ENCODE measurements at places on chromosomes 7 and 10.
A peak's percentile ranks its signal among the peaks of the same experiment; 100 is the strongest.

- no peak for DNase-seq
Observed at GRCh38 chr10:43391496-43391895, 17.5 kb downstream of the HNRNPF start.

- DNase-seq, result no peak
Observed at GRCh38 chr10:123297175-123297574, 143.0 kb downstream of the BUB3 start.

DNA sequence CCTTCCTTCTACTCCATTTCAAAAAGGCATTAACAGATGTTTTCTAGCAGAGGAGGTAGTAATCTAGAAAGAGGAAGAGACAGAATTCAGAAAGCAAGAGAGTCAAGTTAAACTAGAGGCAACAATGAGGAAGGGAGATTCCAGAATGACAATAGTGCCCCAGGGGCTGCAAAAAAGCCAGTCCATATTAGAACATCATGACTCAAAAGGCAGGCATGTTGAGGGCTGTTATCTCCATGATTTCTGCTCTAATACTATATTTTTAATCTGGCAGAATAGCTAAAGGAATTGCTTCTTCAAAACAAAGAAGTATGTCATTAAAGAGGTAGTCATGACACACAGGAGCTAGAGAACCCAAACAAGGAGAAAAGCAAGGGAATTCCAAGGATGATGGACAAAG, 599.6 kb downstream of the INHBA start:
- DNase-seq, result no peak

- DNase-seq, result no peak
Observed at GRCh38 chr7:4604456-4604940, 77.6 kb upstream of the FOXK1 start.

- no peak for DNase-seq
Observed at GRCh38 chr7:42253316-42253715, 16.3 kb upstream of the GLI3 start.

DNA sequence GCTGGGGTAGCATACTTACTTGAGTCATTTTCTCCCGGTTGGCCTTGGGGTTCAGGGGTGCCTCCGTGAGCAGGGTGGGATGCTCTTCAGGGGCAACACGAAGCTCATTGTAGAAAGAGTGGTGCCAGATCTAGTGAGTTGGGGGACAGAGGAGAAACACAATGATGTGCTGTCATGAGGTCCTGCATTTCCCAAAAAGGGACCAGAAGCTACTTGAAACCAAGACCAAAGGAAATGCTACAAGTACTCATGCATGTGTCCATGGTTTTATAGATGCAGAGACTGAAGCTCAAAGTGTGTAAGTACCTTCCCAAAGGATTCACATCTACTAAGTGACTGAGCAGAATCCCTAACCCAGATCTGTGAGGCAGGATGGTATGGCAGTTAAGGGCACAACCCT, 8.8 kb downstream of the ACTA2 start:
- no peak for DNase-seq

- no peak for DNase-seq
Observed at GRCh38 chr7:94392393-94392786, 2.3 kb upstream of the COL1A2 start.

- DNase-seq, result no peak
Observed at GRCh38 chr10:50605269-50605950, 18.3 kb downstream of the SGMS1 start.

DNA sequence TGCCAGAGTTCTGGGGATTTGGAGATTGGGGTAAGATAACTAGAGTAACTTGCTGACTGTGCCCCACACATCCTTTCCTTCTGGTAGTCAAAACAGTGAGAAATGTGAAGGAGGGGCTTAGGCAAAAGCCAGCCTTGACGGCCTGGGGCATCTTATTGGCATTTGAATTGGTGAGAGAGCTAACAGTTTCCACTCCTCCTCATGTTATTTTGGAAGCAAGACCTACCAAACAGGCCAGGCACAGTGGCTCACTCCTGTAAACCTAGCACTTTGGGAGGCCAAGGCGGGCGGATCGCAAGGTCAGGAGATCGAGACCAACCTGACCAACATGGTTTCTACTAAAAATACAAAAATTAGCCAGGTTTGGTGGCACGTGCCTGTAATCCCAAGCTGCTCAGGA, 596.6 kb downstream of the GRM8 start:
- no peak for DNase-seq

DNA sequence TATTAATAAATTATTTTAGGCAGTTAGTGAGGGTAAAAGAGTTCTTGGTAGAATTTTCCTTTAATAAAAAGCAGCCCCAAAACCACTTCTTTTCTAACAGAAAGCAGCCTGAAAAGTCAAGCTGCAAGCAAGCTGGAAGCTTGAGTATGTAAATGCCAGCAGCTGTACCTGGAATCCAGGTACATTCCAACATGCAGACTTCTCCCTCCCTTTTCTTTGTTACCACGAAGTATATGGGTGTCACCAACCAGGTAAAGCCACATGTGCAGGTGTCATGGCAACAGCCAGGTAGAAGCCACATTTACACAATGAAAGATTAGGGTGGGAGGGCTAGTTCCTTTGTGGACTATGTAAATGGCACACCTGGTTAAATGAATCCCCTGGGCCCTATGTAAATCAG, 114.6 kb downstream of the EPC1 start:
- no peak for DNase-seq

GRCh38 chr7:157010588-157011332, at the start of gene MNX1:
Gene MNX1, minus strand, starts transcription at chr7:157010663. Its CDS starts 313 bp downstream, at chr7:157010350.
- peak; percentile 80 for DNase-seq

- no peak for DNase-seq
Observed at GRCh38 chr7:149293946-149294633, 32.1 kb downstream of the ZNF783 start.

- DNase-seq, result no peak
Observed at GRCh38 chr10:46250481-46250880, 36.3 kb upstream of the ANTXRL start.

DNA sequence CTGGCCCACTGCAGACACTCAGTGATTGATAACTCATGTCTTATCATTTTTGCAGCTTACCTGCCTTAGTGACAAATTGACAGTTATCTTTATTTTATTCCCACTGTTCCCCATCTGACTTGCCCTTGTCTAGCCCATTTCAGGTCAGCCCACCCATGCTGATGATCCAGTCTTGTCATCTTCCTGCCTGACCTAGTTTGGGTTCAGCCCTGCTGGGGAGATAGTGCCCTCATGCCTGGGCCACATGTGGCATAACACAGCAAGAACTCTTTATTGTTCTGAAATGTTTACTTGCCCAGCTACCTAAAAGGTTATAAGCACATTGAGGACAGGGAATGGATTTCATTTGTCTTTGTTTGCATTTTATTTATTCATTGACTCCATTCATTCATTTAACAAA, 75.6 kb downstream of the ENTPD1 start:
- DNase-seq, result no peak

DNA sequence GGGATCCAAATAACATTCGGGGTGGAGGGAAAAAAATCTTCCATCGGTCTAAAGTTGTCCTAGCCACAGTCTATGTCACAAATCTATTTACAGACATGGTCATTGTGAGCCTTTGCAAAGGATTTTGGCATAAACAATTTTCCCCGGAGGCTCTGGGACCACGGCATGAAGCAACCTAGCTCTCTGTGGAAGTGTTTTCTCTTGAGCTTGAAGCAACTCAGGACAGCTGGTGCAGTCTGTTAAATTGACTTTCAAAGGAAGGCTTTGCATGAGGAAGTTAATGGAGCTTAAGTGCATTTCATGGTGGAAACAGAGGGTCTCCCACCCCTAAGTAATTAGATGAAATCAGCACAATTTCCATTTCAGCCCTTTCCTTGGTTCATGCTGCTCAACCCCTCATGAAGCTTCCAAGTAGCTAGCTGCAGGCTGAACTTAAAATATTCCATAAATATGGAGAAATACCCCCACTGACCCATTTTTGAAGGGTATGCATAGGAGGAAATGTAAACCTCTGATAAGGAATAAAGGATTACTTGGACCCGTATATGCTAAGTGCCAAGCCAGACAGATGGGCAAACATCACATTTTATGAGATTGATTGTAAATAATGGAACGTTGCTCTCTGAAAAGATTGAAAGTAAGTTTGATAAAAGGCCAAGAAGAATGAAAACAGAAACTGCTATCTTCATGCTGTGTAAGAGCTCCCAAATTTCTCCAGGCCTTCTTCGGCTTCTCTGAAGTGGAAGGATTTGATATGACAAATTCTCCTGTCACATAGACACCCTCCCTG, 39.9 kb downstream of the CCDC3 start:
- no peak for DNase-seq

DNA sequence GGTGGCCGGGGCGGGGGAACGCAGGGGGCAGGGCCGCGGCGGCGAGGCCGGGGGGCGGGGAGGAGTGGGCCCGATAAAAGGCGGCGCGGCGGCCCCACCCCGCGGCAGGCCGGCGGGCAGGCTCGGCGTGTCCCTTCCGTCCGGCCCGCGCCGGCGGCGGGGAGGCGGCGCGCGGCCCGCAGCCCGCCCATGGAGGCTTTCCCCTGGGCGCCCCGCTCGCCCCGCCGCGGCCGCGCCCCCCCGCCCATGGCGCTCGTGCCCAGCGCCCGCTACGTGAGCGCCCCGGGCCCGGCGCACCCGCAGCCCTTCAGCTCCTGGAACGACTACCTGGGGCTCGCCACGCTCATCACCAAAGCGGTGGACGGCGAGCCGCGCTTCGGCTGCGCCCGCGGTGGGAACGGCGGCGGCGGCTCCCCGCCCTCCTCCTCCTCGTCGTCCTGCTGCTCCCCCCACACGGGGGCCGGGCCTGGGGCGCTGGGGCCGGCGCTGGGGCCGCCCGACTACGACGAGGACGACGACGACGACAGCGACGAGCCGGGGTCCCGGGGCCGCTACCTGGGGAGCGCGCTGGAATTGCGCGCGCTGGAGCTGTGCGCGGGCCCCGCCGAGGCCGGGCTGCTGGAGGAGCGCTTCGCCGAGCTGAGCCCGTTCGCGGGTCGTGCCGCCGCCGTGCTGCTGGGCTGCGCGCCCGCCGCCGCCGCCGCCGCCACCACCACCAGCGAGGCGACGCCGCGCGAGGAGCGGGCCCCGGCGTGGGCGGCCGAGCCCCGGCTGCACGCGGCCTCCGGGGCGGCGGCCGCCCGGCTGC, at the start of gene NANOS1:
Gene NANOS1 (plus strand): TSS at position 102 of the 808 bp plus-strand sequence. CDS start 88 bp downstream, at position 190.
- DNase-seq, result no peak

GRCh38 chr7:85464042-85464651, 277.3 kb upstream of the SEMA3D start:
- no peak for DNase-seq

GRCh38 chr7:148838905-148839304, 45.2 kb downstream of the EZH2 start:
- no peak for DNase-seq

DNA sequence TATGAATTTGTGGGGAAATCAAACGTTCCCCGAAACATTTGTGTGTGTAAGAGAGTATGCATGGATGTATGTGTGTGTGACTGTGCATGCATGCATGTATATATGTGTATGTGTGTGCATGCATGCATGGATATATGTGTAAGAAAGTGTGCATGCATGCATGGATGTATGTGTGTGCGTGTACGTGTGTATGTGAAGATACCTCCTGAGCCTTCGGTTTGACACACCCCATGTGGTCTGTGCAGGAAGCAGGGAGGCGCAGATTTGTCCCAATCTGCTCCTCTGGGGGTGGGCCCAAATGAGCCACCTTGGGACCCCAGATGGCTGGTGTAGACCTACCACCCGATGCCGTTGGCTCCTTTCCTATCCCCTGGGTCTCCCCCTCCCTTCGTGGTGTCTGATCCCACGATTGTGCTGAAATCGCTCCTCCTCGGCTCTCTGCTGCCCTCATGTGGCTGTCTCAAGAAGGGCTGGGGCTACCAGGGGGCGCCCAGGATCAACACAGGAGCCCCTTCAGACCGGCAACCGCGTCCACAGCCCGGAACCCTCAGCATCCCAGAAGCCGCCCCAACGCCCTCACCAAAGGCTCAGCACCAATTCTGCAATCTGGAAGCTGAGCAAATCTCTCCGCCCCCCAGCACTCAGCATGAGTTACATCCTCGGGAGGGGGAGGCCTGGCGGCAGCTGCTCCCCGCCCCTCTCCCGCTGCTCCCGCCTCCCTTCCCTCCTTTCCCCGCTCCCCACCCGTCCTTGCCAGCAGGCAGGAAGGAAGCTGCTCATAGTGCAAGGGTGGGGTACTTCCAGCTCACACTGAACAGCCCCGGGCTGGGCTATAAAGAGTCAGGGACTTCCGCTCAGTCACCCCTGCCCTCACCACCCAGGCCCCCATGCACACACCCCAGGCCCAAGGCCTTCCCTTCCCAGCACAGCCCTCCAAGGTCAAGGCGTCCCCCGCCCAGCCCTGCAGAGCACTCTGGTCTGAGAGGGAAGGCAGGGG, 2.3 kb upstream of the NOS3 start:
- DNase-seq, result peak; percentile 75

GRCh38 chr7:18780938-18781337, 285.4 kb downstream of the HDAC9 start:
- no peak for DNase-seq

DNA sequence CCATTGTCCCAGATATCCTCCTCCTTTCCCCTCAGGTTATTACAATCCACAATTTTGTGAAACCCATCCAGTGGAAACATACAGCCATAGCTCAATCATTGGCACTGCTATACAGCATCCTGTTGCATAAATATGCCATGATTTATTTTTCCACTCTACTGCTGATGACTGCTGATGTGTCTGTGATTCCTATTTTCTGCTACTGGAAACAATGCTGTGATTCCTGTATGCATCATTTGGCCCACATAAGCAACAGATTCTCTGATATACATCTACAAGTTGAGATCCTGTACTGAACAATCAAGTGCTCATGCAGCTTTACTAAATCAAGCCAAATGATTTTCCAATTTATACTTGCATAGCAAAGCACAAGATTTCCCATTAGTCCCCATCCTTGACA, 39.6 kb downstream of the CUL2 start:
- DNase-seq, result no peak

- no peak for DNase-seq
Observed at GRCh38 chr10:84541289-84541637, 212.9 kb downstream of the CCSER2 start.

- DNase-seq, result no peak
Observed at GRCh38 chr10:117262291-117262902, 21.5 kb downstream of the SLC18A2 start.

DNA sequence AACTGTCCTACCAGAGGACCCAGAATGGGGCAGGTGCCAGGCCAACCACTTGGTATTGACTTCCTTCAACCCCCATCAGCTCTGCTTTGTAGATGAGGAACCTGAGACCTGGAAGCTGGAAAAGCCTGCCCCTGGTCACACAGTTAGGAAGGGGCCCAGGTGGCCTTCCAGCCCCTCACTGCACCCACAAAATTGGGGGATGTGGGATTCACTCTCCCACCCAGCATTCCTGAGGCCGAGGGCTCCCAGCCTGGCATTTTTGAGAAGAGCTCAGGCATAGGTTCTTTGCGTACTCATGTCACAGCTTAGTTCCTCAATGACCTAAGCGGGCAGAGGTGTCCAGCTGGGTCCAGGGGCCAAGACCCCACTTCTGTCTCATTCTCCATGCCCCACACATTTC, 46.1 kb downstream of the EBF3 start:
- no peak for DNase-seq
